ENCODE measurements at places on chromosomes 12 and 14.

- no peak overlapping the region for H3K27ac ChIP-seq
- H3K4me3 ChIP-seq: no peak overlapping the region
- peaks cover 84% of the 10 kb centered on the region for H3K36me3 ChIP-seq
- no peaks in the 10 kb centered on the region for H3K4me1 ChIP-seq
Observed at GRCh38 chr14:51725061-51725460, 73.4 kb downstream of the FRMD6 start.

DNA sequence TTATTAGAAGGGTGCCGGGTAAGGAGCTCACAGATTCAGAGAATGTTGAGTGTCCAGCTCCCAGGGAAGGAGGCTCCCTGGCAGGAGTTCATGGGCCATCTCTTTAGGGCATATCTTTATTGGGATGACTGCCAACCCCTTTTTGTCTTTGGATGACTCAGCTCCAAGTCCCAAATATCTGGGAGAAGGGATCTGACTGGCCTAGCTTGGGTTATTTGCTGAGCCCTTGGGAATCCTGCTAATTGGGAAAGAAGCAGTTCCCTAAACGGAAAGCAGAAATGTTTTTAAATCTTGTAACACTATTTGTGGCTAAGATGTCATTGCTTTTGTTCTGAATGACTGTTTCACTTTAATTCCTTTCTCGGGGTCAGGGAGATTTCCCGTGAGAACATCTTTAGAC lies 12.6 kb downstream of the DDX55 start:
- H3K27ac ChIP-seq: no peak overlapping the region
- peaks cover 98% of the 10 kb centered on the region for H3K36me3 ChIP-seq
- H3K27me3 ChIP-seq: no peaks in the 10 kb centered on the region
- DNase-seq: no peak
- no peaks in the 10 kb centered on the region for H3K4me1 ChIP-seq

- H3K4me1 ChIP-seq: no peaks in the 10 kb centered on the region
- no peaks in the 10 kb centered on the region for H3K36me3 ChIP-seq
- H3K27me3 ChIP-seq: no peaks in the 10 kb centered on the region
- no peak overlapping the region for H3K4me3 ChIP-seq
Observed at GRCh38 chr12:31019976-31020375, 53.7 kb upstream of the DDX11 start.

DNA sequence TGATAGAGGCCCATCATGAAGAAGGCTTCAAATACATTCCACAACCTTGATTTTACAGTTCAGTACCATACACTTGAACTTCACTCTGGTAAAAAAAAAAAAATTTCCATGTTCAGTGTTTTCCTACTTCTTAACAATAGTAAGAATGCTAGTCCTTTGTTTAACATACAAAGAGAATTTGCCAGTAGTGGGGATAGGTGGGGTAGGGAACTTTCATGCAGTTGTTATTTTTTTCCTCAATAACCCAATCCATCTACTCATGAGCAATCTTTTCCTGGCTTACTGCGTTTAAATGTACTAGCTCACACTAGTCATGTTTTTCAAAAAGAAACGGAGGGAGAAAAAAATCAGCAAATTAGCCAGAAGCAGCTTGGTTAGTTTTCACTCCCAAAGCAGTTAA lies 206.1 kb downstream of the PRKD1 start:
- H3K36me3 ChIP-seq: no peaks in the 10 kb centered on the region
- H3K27ac ChIP-seq: no peak overlapping the region
- H3K4me3 ChIP-seq: no peak overlapping the region

DNA sequence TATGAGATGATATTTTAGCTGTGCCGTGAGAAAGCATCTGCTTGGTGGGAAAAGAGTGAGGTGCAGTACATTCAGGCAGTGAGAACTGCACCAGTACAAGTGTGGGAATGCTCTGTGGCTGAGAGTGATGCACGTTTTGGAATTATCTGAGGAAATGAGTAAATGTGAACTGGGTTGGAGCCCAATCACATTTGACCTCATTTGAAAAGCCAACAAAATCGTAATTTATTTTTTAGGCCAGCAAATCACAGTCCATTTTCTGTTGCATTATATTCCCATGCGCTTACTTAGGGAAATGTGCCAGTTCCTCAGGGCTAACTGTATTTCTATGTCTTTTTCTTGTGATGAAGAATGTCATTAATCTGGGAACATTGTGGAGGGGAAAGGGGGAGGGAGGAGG lies 77.3 kb downstream of the SNAPC1 start:
- H3K4me3 ChIP-seq: no peak overlapping the region
- H3K27ac ChIP-seq: no peak overlapping the region
- H3K36me3 ChIP-seq: no peaks in the 10 kb centered on the region
- no peaks in the 10 kb centered on the region for H3K27me3 ChIP-seq

DNA sequence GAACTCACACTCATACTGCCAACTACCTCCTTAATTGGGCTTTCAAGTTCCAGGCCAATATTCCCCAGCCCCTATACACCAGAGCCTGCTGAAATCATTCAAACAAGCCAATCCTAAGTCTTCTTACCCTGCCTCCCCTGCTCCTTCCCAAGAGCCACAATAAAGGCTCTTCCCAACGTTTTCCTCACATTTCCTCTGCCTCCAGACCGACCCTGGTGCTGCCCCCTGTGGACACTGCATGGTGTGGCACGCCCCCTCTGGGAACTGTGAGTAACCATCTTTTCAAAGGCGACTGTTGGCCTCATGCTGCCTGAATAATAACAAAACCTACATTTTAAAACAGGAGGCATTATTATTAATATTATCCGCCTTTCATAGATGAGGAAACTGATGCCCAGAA lies 111.6 kb upstream of the NOS1 start:
- H3K36me3 ChIP-seq: no peaks in the 10 kb centered on the region
- DNase-seq: no peak
- no peaks in the 10 kb centered on the region for H3K4me1 ChIP-seq
- H3K27me3 ChIP-seq: no peaks in the 10 kb centered on the region
- H3K27ac ChIP-seq: no peak overlapping the region
- H3K4me3 ChIP-seq: no peak overlapping the region

Measured in stomach (tissue), 19 donors.